ENCODE measurements at places on chromosomes 1 and 21. TPM values are rescaled to one million over a fixed set of nuclear protein-coding genes. Genes with fewer than 3 reads are reported as not detected.

DNA sequence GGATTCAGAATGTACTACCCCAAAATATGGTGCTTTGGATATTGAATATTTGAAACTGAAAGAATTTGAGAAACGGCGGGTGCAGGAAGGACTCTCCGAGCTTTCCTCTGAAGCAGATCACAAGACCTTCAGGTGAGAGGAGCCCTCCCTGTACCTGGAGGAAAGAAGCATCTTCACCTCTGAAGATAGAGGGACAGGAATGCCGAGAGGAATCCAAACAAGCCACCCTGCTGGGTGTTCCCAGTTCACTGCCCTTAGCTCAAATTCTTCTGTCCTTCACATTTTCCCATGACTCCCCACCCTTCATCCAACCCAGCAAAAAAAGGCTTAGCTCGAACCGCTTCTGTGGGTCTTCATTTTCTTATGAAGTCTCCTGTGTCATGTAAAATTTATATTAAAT is 18.2 kb upstream of the PADI2 start:
- H3K4me3 ChIP-seq, result no peak overlapping the region
- no peaks in the 10 kb centered on the region for H3K36me3 ChIP-seq
- DNase-seq, result no peak

GRCh38 chr1:182569939-182570610 is 19.0 kb downstream of the RNASEL start:
- no peaks in the 10 kb centered on the region for H3K4me1 ChIP-seq
- H3K36me3 ChIP-seq, result no peaks in the 10 kb centered on the region
- peaks cover 7% of the 10 kb centered on the region for H3K27me3 ChIP-seq
- no peak overlapping the region for H3K27ac ChIP-seq
- H3K4me3 ChIP-seq, result no peak overlapping the region
- DNase-seq, result no peak

DNA sequence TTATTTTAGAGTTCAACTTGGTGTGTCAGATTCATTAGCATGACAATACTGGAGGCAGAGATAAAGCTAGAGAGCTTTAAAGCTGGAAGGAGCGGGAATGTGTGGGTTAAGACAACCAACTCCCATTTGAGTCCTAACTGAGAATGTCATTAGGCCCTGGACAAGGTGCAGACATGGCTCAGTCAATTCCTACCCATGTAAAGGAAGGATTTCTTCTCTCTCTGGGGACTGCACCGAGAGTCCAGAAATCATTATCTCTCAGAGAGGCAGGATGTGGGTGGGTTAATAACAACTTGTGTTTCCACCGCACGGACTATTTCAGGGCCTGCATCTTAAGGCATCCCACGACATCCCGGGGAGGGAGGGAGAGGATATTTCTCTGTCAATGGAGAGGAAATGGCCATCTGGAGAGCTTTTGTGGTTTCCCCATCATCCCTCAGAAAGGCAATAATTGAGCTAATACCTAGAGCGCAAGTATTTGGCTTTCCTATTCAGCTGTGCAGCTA is 46.7 kb upstream of the SARS1 start:
- H3K27me3 ChIP-seq, result peaks cover 48% of the 10 kb centered on the region
- DNase-seq, result no peak
- H3K4me3 ChIP-seq, result no peak overlapping the region
- H3K36me3 ChIP-seq, result no peaks in the 10 kb centered on the region
- H3K27ac ChIP-seq, result no peak overlapping the region
- no peaks in the 10 kb centered on the region for H3K4me1 ChIP-seq

- H3K36me3 ChIP-seq, result no peaks in the 10 kb centered on the region
- DNase-seq, result no peak
- H3K4me1 ChIP-seq, result no peaks in the 10 kb centered on the region
- H3K4me3 ChIP-seq, result no peak overlapping the region
Observed at GRCh38 chr1:218772575-218772974, 401.1 kb upstream of the LYPLAL1 start.

DNA sequence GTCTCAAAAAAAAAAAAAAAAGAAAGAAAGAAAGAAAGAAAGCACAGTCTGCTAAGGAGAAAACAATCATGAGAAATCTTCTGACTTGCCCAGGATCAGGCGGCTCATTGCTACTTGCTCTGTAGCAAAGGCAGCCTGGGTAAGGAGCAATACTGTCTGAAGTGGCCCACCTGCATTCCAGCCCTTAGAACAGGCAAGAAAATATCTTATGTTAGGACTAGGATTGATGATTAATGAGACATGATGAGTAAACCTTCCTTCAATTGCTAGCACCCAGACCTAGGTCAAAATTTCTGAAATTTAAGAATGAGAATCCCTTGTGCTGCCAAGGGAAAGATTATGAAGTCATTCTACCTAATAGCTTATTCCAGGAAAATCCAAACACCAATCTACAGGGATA is 140.8 kb downstream of the DSCAM start:
- no peak for DNase-seq
- H3K4me1 ChIP-seq, result no peaks in the 10 kb centered on the region
- H3K27ac ChIP-seq, result no peak overlapping the region

DNA sequence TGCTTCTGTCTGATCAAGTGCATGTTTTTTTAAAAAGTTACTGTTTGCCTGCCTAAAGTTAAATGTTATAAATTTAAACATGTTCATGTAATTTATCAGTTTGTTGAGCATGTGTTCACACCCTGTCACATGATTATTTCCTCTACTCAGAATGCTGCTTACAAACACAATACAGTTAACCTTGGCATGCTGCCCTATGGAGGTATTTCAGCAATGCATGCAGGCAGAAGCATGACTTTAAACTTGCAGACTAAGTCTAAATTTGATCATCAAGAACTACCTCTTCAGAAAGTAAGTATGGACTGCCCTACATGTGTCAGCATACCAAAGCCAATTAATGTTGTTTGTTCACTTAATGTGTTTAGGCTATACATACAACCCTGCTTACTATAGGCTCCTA is 161.6 kb downstream of the LRRC40 start:
- H3K4me3 ChIP-seq, result no peak overlapping the region
- no peaks in the 10 kb centered on the region for H3K27me3 ChIP-seq
- DNase-seq, result peak; percentile 61
- no peaks in the 10 kb centered on the region for H3K36me3 ChIP-seq

Gene HSPG2
- total RNA-seq, result 397 TPM

Gene HLCS
- 18.4 TPM for total RNA-seq

GRCh38 chr21:38921511-38922251 is 116.0 kb downstream of the ETS2 start:
- DNase-seq, result no peak
- H3K36me3 ChIP-seq, result no peaks in the 10 kb centered on the region

DNA sequence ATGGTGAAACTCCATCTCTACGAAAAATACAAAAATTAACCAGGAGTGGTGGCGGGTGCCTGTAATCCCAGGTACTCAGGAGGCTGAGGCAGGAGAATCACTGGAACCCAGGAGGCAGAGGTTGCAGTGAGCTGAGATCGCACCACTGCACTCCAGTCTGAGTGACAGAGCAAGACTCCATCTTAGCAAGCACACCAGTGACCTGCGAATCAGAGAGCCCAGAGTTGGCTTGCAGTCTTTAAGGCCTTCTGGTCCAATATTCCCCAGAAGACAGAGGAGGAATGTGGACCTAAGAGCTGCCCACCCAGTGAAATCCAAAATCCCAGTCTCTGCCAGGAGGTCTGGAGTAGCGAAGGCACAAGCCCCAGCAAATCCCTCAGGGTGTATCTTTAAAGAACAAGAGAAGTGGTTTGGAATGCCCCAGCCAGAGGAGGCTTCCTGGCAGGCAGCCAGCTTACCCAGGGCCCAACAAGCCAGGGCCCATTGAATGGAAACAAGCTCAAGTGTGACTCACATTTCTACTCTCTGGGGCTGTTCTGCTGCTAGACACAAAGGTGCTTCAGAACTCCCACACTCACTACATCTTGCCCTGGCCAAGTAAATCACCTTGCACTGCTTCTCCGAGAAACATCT is 23.9 kb downstream of the GPR161 start:
- H3K27me3 ChIP-seq, result no peaks in the 10 kb centered on the region
- H3K27ac ChIP-seq, result no peak overlapping the region
- no peak overlapping the region for H3K4me3 ChIP-seq
- H3K4me1 ChIP-seq, result peaks cover 25% of the 10 kb centered on the region
- no peaks in the 10 kb centered on the region for H3K36me3 ChIP-seq
- DNase-seq, result peak; percentile 76

GRCh38 chr1:213657879-213658278 is 329.9 kb upstream of the PROX1 start:
- H3K4me3 ChIP-seq, result no peak overlapping the region
- H3K4me1 ChIP-seq, result no peaks in the 10 kb centered on the region
- no peak overlapping the region for H3K27ac ChIP-seq
- H3K27me3 ChIP-seq, result peaks cover 9% of the 10 kb centered on the region
- H3K36me3 ChIP-seq, result no peaks in the 10 kb centered on the region
- DNase-seq, result no peak

DNA sequence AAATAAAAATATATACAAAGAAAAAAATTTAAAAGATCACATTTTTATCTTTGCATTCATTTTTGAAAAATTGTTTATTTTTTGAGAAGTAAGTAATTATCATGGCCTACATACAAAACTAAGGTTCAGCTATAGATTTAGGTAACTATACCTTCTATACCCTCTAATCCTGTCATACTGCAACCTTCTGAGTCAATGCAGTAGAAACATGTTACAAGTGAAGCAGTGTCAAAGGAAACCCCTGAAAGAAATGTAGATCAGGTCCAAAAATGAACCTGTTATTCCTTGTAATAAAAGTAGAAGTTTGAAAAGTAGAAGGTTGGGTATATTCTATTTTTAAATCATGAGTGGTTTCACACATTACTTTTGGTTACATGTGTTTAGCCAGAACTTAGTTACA is 51.3 kb downstream of the PTGS2 start:
- no peaks in the 10 kb centered on the region for H3K27me3 ChIP-seq
- no peak overlapping the region for H3K27ac ChIP-seq
- H3K4me1 ChIP-seq, result no peaks in the 10 kb centered on the region
- DNase-seq, result no peak
- no peak overlapping the region for H3K4me3 ChIP-seq
